ENCODE measurements at places on chromosomes 11 and 22.

DNA sequence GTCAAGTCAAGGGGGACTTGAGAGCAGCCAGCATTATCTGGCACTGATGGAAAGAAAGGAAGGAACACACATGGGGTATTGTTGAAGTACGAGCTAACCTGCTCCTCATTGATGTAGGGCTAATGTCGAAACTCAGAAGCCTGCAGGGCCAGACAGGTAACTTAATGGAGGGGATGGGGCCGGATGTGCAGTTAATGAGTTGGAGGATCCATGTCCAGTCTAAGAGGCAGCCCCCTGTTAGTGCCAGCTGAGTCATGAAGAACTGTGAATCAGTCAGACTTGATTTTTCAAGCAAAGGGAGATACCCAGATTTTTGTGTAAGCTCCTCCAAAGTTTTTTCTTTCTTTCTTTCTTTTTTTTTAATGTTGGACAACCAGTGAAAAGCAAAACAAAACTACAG lies 65.6 kb downstream of the CECR2 start:
- DNase-seq = no peak

DNA sequence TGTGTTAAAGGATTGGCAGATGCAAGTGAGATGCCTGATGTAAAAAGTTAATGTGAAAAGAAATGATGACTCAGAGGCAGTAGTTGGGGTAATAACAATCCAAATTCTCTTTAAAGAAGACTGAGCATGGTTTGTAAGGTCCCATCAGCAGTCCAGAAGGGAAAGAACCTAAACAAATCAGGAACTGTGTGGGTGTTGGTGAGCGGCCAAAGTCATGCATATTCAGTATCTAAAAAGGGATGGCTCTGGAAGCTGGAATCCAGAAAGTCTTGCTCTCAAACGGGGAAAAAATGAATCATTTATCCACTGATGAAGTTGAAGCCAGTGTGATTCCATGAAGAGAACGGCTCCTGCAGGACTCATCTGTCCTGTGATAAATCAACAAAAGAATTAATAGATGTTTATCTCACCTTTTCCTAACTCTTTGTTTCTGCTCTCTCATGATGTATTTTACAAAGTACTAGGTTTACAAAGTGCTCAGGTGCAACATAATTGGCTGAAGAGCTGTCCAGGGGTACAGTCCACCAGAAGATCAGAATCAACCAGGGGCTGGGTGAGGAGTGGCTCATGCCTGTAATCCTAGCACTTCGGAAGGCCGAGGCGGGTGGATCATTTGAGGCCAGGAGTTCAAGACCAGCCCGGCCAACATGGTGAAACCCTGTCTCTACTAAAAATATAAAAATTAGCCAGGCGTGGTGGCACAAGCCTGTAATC lies 20.5 kb upstream of the SORL1-AS1 start:
- no peak for DNase-seq

GRCh38 chr22:46393873-46394272 lies 58.4 kb downstream of the TRMU start:
- no peak for DNase-seq

GRCh38 chr11:122706291-122707088 lies 51.0 kb downstream of the UBASH3B start:
- no peak for DNase-seq

DNA sequence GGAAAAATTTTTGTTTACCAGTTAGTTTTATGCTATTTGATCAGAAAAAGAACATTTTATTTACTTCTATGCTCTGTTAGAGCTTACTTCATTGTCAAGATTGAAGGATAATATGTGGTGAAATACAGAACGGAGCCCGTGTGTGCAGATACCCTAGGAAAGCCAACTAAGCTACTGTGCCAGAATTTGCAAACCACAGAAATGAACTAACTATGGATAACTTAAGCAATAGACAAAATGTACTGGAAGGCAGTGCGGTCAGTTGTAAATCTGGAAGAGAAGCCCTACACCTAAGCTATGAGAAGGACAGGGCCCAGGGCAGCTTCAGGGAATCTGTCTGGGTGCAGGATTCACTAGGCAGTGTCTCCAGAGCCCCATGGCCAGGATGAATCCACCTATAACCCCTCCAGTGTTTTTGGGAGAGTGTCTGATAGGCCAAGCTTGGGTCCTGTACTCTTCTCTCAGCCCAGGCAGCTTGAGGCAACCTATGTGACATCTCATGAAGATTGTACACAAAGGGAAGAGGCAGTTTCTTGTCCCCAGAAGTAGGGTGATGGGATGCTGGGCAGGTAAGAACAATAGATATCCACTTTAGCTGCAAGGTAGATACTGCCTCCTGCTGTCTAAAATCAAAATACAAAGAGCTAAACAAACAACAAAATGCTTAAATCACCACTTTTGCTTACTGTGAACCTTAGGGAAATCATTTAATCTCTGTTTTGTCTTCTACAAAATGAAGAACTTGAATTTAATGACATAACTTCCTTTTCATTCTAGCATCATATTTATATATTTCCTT lies 12.1 kb downstream of the MMP7 start:
- no peak for DNase-seq

Data from stimulated activated CD4-positive, alpha-beta T cell treated with anti-CD3 and anti-CD28 coated beads, Interleukin-2, amount 100 ng/mL, for 24 hours (primary cell).